ENCODE measurements at places on chromosomes 16 and 17.

- no peak for DNase-seq
Measured at GRCh38 chr17:7853691-7854038, 1.2 kb upstream of the TMEM88 start.

- no peak for DNase-seq
Measured at GRCh38 chr16:25030420-25031131, 15.4 kb upstream of the ARHGAP17 start.

- DNase-seq, result no peak
Measured at GRCh38 chr16:54270711-54271110, 15.9 kb downstream of the IRX3 start.

- no peak for DNase-seq
Measured at GRCh38 chr16:4489030-4489429, 12.8 kb downstream of the HMOX2 start.

DNA sequence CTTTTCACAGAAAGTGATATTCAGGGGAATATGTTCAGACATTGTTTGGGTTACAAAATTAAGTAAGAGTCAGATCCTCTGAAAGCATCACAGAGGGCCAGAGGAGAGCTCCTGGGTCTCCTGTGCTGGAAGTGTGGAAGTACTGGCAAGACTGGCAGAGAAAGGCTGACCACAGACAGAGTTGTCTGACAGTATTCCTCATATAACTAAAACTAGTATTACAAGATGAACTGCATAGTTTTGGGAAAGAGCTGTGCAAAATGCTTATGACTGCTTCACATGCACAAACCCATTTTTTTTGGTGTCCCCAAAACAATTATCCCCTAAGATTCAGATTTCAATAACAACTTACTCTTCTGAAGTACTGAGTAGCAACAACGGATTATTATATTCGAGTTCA, 35.2 kb downstream of the N4BP1 start:
- DNase-seq, result no peak

- peak; percentile 52 for DNase-seq
Measured at GRCh38 chr16:47732523-47733111, 271.5 kb downstream of the PHKB start.

- DNase-seq, result no peak
Measured at GRCh38 chr17:9668517-9668916, 23.2 kb downstream of the USP43 start.
